ENCODE measurements at places on chromosomes 4 and X.
A peak's percentile ranks its signal among the peaks of the same experiment; 100 is the strongest.

- peak; percentile 47 for DNase-seq
Observed at GRCh38 chrX:131633285-131633917, 89.5 kb downstream of the OR13H1 start.

- DNase-seq, result no peak
Observed at GRCh38 chr4:99690472-99690871, 32.8 kb upstream of the C4orf54 start.

DNA sequence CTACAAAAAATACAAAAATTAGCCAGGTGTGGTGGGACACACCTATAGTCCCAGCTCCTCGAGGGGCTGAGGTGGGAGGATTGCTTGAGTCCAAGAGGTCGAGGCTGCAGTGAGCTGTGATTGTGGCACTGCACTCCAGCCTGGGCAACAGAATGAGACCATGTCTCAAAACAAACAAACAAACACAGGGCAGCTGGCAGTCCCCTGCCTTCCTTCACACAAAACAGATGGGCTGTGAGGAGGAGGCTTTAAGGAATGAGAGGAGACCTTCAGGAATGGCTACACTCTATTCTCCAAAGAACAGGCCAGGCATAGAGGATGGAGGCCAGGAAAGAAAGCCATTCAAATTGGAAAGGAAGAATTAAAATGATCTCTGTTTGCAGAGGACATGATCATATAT, 65.6 kb upstream of the MAML3 start:
- no peak for DNase-seq

DNA sequence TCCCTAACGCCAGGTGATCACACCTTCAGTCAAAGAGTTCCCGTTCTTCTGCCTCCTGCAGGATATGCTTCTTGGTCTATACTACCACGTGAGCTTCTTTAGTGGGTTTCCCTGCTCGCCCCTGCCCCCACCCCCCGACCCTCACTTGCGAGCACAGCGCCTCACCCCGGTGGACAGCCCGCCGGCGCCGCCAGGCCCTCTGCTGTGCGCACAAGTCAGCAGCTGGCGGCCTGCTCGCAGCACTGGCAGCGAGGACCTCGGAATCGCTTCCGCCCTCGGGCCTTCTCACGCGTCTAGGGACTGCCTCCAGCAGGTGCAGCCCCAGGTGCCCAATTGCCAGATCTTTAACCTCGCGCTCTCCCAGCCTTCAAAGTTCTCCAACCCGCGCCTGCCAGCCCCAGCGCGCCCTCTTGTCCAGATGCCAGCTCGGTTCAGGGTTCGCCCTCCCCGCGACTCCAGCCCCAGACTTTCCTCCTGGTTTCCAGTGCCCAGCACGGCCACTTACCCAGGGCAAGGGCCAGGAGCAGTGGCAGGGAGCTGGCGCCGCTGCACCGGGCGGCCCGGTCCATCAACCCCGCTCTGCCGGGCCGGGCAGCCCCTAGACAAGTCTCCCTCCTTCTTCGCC, 454 bp downstream of the BTC start:
- peak; percentile 24 for DNase-seq

GRCh38 chrX:71315917-71316316, 14.4 kb downstream of the ITGB1BP2 start:
- peak; percentile 53 for DNase-seq

DNA sequence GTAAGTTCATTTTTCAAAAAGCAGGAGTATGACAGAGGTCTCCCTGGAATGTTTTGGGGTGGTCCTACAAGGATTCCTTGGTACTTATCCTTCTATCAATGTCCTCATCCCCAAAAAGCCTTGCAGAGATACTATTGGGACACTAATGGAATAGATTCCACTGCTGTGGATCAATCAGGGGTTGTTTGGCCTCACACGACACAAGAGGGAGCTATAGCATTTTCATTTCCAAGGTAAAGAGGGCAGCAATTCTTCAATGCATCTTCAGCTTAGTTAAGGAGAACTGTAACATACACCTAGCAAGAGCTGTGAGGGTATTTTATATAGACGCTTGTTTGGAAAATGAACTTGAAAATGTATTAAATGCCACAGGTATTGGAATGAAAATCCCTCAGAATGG, 50.9 kb downstream of the USP26 start:
- DNase-seq, result peak; percentile 8

DNA sequence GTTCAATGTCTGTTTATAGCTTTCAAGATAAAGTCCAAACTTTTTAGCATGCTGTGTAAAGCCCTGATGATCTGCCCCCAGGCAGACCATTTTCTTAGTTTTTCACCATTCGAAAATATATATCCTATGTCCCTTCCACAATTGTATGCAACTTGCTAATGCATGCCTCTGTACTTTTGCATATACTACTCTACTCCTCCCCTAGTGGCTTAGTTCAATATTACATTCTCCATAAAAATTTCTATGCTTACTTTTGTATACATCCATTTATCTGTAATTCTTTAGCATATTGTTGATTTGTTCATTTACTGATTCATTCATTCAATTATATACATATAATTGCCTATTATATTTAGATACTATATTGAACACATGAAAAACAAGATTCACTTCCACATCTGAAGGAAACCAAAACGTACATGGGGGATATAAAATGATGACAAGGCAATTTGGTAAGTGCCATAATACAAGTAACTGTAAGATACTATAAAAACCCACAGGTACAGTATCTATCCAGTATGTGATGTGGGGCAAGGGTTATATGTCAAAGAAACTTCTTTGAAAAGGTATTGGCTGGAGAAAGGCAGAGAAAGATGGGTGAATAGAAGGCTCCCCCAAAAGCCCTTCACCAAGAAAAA, 902.5 kb downstream of the FAM133A start:
- DNase-seq, result no peak

DNA sequence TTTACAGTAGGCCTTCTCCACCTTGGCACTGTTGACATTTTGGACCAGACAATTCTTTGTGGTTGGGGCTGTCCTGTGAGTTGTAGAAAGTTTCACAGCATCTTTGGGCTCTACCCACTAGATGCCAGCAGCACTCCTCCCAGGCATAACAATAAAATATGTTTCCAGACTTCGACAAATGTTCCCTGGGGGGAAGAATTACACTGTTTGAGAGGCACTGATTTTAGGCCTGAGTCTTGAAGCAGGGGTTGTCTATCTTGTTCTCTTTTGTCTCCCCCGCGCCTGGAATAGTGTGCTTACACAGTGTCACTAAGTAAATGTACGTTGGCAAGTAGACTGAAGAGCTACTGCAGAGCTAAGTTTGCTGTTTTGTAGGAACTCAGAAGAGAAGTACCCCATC, 254.4 kb upstream of the BOD1L1 start:
- no peak for DNase-seq

- no peak for DNase-seq
Observed at GRCh38 chr4:38539501-38539900, 124.5 kb upstream of the KLF3 start.

- peak; percentile 8 for DNase-seq
Observed at GRCh38 chr4:17322514-17322913, 189.4 kb downstream of the QDPR start.

DNA sequence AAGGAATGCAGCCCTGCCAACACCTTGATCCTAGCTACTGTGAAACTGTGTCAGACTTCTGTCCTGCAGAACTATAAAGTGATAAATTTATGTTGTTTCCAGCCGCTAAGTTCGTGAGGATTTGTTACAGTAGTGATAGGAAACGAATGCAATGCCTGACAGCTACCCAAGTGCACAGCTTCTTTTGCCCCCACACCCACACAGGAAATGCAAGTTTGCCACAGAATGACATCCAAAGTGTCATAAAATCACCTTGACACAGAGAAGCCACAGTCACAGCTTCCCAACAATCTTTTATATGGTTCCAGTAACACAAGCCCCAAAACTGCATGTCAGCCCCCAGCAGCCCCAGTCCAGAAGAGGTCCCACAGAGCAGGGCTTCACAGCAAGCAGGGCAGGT, 216.9 kb upstream of the S100G start:
- no peak for DNase-seq

GRCh38 chr4:68494688-68495087, 47.4 kb downstream of the TMPRSS11E start:
- DNase-seq, result no peak

GRCh38 chr4:16817286-16817685, 81.2 kb downstream of the LDB2 start:
- DNase-seq, result no peak

DNA sequence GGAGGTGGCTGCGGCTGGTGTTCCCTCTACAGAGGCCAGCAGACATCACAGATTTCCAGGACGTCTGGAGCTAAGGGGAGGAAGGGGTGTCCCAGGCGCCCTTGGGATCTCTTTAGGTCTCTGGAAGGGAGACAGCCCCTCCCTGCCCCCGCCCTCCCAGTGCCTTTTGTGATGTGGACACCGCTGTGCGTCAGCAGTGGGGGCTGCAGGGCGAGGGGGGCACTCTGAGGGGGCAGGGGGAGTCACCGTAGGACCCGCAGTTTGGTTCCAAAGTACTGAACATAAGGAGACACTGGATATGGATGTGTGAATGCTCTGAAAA, 25.6 kb upstream of the MXD4 start:
- no peak for DNase-seq

- DNase-seq, result peak; percentile 51
Observed at GRCh38 chrX:40012039-40012867, 85.5 kb downstream of the BCOR start.

- DNase-seq, result no peak
Observed at GRCh38 chr4:158739600-158739999, 16.4 kb upstream of the PPID start.

- no peak for DNase-seq
Observed at GRCh38 chrX:46670316-46670715, 88.6 kb downstream of the SLC9A7 start.

GRCh38 chrX:107107459-107107858, 11.2 kb downstream of the RBM41 start:
- no peak for DNase-seq

- DNase-seq, result peak; percentile 69
Observed at GRCh38 chr4:26140150-26140898, 180.5 kb upstream of the RBPJ start.

GRCh38 chr4:140326395-140326993, 47.0 kb upstream of the SCOC start:
- peak; percentile 63 for DNase-seq

GRCh38 chr4:876780-877179, 50.9 kb upstream of the CPLX1 start:
- DNase-seq, result no peak

DNA sequence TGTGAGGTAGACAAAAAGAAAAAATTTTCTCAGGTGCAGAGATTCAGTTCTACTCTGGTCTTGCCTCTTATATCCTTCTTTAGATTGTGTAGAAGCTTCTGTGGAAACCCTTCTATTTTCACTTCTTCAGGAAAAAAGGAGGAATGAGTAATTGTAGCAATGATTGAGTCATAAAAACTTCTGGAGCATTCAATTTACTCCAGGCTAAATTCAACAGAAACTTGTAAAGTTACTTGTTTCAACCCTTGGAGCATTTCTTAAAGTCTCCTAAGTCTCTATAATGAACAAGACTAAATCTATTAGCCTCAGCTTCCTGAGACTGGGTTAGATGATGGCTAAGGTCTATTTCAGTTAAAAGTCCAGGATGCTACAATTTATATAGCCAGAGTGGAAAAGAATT, 29.9 kb downstream of the BOD1L1 start:
- DNase-seq, result peak; percentile 12

DNA sequence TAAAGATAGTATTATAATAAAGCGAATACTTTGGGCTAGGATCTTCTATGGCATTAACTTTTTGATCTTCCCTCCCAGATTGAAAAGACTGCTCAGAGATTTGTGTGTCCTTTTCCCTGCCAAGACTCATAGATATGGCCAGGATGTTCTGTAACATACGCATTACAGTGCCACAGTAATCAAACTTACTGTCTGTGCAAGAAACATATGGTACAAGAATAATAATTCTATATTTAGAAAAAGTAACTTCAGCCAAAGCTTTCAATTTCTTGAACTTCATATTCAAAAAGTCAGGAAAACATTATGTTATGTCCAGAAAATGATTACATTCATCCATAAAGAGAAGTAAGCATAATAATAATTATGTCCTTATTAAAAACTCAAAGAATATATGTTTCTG, 100.9 kb upstream of the GUCY1A1 start:
- no peak for DNase-seq

DNA sequence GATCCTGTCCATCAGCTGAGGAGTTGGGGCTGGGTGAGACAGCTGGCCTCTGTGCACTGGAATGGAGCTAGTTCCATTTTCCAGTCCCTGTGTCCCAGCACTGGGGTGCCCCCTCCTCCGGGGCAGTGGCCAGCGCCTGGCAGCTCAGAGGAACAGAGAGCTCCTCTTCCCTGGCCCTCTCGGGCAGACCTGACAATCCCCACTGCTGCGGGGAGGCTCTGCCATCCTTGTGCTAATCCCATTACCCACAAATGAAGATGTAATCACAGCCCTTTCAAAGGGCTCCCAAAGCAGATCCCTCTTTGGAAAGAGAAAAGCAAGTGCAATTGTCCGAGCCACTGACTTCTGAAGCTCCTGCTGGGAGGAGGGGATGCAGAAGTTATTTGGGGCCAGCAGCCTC, 75.1 kb upstream of the MSX1 start:
- no peak for DNase-seq

DNA sequence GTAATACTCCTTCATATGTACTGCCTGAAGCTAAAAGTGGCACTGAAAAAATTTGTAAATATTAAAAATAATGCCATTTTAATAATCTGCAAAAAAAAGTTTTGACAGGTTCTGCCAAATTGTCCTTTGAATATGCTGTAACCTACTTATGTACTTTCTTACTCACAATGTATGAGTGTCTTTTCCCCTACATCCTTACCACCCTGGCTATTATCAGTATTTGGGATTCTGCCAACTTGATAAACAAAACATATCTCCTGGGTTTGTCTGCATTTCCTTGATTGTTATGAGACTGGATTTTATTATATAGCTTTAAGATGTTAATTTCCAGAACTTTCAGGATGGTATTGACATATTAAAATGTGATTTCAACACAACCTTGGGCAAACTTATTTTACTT, 187.9 kb downstream of the CHM start:
- no peak for DNase-seq

DNA sequence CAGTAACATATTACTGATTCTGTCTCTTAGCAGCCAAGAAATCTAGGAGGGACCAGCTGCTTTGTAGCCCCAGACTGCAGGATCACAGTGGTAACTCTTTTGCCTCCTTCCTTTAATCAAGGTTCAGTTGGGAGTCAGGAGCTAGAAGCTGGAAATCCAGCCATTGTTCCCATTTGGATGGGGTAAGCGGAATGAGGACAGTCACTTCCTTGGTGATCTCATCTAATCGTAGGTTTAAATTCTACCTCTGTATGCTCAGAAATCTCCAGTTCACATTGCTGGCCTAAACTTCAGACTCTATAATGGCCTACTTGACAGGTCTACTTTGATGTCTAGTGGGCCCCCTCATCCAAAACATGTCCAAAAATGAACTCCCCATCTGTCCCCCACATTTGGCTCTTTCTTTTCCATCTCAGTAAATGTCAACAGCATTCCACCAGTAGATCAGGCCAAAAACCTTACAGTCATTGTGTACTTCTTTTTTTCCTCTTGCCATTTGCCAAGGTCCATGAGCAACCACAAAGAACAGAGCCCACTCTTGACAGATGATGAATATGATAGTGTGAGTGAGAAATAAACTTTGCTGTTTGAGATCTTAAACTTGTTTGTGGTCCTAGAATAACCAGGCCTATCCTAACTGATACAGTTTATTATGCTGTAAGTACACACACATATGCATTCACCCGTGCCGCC, 40.1 kb downstream of the WWC2 start:
- DNase-seq, result no peak

GRCh38 chrX:85112293-85112692, 108.6 kb downstream of the APOOL start:
- DNase-seq, result no peak

- DNase-seq, result peak; percentile 54
Observed at GRCh38 chr4:57037982-57038604, 59.4 kb downstream of the POLR2B start.

All from astrocyte of the spinal cord (primary cell).